ENCODE measurements at places on chromosomes 3 and 15.

GRCh38 chr3:40971191-40972168 is 227.8 kb upstream of the CTNNB1 start:
- DNase-seq: no peak

DNA sequence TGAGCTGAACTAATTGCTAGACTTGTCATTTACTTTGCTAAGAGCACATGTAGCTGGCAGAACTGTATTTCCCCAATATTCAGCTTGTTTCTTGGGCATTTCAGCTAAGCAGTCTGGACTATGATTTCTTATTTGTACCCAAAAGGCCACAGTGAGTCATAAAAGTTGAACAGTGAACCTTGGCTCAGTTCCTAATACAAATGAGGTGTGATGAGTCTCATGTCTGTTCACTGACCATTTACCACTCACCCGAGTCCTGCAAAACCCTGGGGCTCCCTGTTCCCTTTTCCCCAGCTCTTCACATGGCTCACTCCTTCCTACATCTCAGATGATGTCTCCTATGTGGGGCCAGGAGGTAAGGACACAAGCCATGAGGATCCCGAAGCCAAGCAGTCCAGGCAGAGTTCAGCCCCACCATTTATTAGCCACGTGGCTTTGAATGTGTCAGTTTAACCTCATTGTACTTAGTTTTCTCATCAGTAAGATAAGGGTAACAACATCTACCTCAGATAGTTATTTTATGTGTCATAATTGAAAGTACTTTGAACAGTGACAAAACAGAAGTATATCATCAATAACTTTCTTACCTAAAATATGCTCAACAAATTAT is 239.3 kb downstream of the IL5RA start:
- no peak for DNase-seq

DNA sequence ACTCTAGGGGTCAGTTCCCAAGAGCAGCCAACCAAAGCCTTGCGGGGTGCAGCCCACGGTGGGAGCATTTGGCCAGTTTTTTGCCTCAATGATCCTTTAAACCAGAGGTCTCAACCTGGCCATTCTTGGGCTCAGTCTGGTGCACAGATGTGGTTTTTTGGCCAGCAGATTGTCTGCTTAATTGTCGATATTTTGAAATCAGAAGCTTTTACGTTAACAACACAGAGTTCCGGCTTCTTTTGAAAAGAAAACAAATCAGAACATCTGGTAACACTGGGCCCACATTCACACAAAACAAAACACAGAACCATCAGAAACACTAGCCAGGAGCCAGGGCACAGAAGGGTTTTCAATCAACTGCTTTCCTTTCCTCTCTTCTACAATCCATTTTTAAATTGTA is 127.7 kb downstream of the XXYLT1 start:
- DNase-seq: no peak

DNA sequence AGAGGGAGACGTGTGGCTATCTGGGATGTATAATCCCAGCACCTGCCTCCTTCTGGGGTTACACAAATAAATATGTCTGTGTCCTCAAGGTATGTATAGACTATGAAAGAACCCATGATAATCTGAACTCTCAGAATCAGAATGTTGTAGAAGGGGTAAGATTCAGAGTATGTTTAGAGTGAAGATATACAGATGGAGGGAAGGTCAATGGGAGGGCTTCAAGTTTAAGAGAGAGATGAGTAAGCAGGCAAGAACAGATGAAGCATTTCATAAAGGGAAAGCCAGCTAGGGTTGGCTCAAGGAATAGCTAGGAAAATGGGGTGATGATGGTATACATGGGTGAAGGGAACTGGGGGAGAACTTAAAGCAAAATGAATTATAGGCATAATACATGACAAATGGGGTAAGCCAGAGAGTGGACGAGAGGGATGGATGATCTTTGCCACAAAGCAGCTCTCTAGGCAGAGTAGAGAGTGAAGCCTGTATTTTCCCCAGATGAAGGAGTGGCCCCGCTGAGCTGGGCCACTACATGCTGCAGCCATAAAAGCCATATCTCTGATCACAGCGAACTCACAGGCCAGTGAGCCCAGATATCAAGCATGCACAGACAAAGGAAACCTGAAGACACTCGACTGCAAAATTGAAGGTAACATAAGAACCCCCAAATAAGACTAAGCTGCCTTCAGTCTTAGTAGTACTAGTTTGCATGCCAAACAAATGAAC is 15.9 kb upstream of the ZBTB38 start:
- DNase-seq: no peak

GRCh38 chr15:85443046-85443445 is 62.6 kb downstream of the AKAP13 start:
- DNase-seq: no peak

DNA sequence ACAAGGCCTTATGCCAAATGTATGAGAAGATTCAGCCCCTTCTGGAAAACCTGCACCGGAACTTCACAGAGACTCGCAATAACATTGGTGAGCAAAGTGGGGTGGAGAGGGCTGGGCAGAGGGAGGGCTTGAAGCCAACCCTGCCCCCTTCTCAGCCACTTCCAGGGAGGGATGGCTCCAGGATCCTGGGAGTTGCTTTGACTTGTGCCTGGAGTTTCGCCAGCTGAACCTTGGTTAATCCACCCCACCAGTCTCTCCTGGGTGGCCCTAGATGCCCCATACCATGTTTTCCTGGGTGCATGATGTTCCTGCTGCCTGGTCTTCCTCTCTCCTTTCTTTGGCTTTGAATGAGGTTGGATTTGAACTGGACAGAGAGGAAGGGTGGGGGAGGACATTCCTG is 10.8 kb downstream of the TBC1D21 start:
- DNase-seq: no peak

DNA sequence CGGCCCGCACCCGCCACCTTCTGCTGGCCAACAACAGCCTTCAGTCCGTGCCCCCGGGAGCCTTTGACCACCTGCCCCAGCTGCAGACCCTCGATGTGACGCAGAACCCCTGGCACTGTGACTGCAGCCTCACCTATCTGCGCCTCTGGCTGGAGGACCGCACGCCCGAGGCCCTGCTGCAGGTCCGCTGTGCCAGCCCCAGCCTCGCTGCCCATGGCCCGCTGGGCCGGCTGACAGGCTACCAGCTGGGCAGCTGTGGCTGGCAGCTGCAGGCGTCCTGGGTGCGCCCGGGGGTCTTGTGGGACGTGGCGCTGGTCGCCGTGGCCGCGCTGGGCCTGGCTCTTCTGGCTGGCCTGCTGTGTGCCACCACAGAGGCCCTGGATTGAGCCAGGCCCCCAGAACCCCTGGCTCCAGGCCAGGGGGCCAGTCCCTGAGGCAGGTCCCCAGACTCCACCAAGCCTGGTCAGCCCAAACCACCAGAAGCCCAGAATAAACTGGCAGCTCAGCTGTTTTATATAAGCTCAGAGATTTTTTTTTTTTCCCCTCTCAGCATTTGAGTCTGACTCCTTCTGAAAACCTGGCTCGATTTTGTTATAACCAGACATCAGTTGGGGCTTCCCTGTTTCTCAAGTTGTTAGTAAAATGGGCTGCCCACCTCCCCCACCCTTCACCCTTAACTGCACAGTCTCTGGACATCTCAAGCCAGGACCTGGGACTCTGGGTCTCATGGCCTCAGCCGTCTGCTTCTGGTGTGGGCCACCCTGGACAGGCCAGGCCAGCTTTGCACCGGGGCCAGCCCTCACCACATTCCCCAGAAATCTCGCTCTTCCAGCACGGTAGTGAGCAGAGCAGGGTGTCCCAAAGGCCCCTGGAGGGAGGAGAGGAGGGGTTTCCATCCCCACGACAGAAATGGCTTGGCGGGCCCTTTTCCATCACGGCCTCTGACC is 1.6 kb downstream of the GP9 start:
- no peak for DNase-seq

DNA sequence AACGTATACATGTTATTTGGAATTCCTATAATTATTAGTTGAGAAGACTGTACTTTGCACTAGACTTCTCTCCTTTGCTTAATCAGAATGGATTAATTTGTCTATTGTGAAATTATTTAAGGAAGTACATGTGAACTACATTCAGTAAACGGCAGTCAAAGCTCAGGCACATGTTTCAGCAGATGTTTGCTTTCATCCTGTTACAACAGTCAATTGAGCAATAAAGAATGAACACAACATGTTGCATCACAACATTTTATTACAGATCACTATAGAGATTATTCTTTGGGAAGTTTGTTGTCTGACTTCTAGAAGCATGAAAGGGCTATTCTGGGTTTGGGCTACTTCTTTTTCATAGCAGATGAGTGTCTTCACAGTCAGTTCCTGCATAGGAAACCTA is 39.2 kb downstream of the RAB27A start:
- no peak for DNase-seq
